A549 treated with AZD2906 at 1 μM for 4 hours (cell line): ENCODE measurements at places on chromosomes 12 and 14. TPM values are rescaled to one million over a fixed set of nuclear protein-coding genes. Genes with fewer than 3 reads are reported as not detected.

SERPINA1 gene
- total RNA-seq: 1.1 to 3.0 TPM (median 2.4 TPM) in 5 replicates

BEGAIN gene
- 6.0 to 7.7 TPM (median 6.4 TPM) in 5 replicates for total RNA-seq

NRXN3 gene
- 0.52 to 0.95 TPM (median 0.81 TPM) in 5 replicates for total RNA-seq

CLEC14A gene
- total RNA-seq: not detected in 5 replicates

INHBC gene
- 0.05 to 0.06 TPM (median 0.05 TPM) in 3 of 5 replicates, not detected in the others for total RNA-seq
